CD4-positive, alpha-beta T cell treated with Interleukin-1 beta for 1 hour (primary cell): ENCODE measurements at places on chromosomes 4 and X.

DNA sequence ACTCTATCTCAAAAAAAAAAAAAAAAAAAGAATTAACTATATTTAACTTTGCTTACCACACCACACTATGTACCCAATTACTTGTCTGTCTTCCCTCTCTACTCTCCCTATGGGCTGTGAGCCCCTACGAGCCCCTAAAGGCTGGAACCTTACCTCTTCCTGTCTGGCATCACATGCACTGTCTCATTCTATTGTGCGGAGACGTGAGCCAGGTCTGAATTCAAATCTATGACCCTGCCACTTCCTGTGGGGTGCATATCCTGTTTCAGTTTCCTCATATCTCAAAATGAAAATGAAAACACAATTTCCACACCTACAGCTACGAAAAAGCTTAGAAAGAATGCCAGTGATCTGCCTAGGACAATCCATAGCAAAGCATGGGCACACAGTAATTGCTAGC lies 42.9 kb upstream of the HS3ST1 start:
- peak; percentile 73 for DNase-seq

DNA sequence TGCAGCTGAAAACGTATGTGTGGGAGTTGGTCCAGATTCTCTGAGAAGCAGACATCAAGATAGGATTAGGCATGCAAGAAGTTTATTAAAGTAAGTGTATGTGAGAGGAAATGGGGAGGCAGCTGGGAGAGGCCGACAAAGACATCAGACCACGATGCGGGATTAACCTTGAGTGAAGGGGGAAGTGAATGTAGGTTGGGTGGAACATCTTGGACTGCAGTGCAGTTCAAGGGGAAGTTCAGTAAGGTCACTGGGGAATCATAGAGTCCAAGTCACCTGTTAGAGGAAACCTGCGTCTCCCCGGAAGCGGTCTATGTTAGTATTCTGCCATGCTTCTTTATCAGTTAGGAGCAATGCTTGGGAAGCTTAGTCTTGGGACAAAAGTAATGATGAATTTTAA lies 22.0 kb downstream of the CXCL8 start:
- DNase-seq, result no peak

GRCh38 chr4:175637762-175638161 lies 174.3 kb downstream of the GPM6A start:
- DNase-seq, result no peak

DNA sequence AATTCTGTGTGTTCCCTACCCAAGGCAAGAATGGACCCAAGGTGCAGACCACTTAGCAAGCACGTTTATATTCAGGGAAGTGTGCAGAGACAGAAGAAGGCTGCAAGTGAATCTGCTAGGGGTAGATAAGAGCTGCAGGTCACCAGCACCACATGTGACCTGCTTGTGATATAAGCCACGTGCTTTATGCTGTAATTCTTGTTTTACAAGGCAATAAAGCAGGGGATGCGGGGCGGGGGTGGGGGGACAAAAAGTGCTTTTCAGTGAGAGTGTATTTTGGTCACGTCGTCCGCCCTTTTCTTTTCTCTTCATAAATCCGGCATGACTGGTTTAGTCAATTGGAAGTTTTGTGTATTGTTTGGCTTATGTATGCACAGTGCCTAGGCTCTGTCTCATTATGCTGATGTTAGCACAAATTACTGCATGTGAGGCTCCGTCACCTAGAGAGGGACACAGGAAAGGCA lies 192.7 kb downstream of the RBMX2 start:
- no peak for DNase-seq

- DNase-seq, result no peak
Observed at GRCh38 chrX:130402208-130402684, 459 bp downstream of the RBMX2 start.
